ENCODE measurements at places on chromosomes 2 and 18.
A peak's percentile ranks its signal among the peaks of the same experiment; 100 is the strongest.

- DNase-seq = no peak
Measured at GRCh38 chr2:106038601-106039375, 155.3 kb downstream of the UXS1 start.

DNA sequence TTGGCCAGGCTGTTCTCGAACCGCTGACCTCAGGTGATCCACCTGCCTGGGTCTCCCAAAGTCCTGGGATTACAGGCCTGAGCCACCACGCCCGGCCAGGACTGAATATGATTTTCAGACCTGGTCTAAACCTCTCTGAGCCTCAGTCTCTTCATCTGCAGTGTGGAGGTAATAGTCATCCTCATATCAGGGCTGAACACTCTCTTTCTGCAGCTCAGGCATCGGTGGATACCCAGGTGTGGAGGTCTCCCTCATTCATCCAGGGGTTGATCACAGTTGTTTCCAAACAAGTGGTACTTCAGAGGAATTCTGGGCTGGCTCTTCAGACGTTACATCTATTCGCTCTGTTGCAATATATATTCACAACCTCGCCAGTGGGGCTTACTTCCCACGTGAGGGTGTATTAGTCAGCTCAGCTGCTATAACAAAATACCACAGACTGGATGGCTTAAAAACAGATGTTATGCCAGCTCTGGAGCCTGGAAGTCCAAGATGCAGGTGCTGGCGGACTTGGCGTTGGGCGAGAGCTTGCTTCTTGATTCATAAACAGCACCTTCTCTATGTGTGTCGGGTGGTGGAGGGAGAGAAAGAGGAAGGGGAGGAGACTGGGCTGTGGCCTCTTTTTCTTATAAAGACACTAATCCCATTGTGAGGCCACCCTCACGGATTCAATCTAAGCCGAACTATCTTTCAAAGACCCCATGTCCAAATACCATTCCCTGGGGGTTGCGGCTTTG, 2.9 kb upstream of the MBP start:
- no peak for DNase-seq

- no peak for DNase-seq
Measured at GRCh38 chr2:102618452-102619413, 620 bp upstream of the SLC9A2 start.

DNA sequence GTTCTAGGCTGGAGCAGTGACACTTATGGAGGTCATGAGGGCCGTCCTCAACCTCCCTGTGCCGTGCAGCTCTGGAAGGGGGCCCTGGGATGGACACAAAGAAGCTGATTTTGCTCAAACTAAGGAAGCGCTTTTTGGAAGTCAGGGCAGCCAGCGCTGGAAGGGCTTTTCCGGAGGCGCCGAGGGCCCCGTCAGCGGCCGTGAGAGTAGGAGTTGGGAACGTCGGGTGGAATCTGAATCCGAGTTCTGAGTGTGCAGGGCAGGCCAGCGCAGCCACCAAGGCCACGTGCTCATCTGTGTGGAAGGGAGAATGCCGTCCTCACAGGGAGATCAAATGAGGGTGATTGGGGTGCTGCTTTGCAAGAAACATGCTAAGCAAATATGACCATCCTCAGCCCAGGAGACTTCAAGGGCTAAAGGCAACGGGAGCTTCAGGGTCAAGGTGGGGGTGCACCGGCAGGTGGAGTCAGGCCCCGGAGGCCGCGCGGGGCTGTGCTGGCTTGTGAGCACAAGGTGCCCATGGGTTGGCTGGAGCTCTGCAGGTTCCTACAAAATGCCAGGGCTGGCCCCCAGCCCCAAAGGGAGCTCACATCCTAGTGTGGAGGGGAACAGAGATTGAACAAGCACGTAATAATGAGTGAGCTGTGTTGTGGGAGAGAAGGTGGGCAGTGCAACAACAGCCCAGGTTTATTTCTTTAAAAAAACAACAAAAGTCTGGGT, 70.4 kb upstream of the HPCAL1 start:
- DNase-seq = no peak

- DNase-seq = no peak
Measured at GRCh38 chr2:112256654-112257053, 1.8 kb upstream of the ZC3H8 start.

DNA sequence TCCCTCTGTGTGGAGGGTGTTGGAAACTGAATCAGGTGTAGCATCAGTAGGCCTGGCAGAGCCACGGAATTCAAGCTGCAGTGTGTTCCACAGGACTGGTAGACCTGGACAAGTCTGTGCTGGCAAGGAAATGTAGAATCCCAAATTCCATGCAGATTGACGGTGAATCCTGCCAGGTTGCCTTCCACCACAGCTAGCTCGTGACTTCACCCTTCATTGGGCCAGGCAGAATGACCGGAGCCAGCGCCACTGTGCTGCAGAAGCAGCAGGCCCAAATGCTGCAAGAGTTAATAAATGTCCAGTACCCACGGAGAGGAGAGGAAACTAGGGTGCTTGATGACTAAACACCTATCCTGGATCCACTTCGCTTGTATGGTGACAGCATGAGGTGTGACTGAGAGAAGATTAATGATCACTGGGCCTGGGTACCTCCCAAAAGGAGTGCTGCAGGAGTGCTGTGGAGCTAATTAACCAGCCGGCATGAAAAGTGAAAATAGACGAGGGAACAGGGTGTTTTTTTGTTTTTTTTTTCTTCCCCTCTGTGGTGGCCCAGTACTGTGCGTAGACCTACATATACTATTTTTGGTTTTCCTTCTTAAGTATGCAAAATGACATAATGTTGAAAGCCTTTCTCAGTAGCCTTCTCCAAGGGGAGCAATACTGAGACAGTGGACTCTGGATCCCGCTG, 122.2 kb downstream of the TANC1 start:
- no peak for DNase-seq

DNA sequence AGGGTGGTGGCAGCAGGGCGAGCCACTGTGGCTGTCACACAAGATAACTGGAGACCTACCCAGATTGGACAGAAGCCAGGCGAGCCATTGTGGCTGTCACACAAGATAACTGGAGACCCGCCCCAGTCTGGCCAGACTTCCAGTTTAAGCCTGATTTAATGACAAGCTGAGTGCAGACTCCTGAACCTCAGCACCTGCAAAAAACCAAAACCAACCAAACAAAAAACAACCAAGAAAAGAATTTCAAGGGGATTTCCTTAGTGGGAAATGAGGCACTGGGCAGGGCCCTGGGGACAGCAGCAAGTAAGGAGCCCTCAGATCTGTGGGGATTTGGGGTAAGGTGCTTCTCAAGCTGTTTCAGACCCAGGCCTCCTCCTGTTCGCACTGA, 95.2 kb upstream of the BOD1L2 start:
- no peak for DNase-seq

- peak; percentile 68 for DNase-seq
Measured at GRCh38 chr2:33022989-33023727, 76.4 kb downstream of the LTBP1 start.

DNA sequence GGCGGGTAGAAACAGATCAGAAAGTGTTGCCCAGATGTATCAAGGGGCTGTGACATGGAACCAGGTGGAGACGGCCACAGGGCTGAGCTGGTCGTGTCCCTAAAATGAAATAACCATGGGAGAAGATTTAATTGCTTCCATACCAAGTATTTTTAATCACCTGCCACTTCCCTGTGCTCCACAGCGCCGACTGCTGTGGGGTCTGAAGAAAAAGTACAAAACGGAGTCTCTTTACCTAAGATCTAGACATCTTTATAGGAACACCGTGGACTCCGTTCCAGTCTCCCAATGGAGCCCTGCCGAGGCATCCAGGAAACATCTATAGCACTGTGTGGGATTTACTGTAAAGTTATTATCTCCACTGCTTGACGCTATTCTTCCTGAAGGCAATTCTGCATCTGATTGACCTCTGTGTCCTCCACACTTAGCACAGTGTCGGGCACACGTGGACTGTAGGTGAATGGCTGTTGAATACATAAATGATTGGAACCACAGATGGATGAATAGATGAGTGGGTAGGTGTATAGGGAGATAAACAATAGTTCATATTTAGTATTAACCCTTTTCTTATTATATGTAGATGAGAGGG, 21.6 kb upstream of the GYPC start:
- DNase-seq = no peak

GRCh38 chr2:221676566-221677172, 104.6 kb upstream of the EPHA4 start:
- no peak for DNase-seq

- DNase-seq = peak; percentile 76
Measured at GRCh38 chr18:35355140-35355618, 11.0 kb upstream of the ZNF24 start.

DNA sequence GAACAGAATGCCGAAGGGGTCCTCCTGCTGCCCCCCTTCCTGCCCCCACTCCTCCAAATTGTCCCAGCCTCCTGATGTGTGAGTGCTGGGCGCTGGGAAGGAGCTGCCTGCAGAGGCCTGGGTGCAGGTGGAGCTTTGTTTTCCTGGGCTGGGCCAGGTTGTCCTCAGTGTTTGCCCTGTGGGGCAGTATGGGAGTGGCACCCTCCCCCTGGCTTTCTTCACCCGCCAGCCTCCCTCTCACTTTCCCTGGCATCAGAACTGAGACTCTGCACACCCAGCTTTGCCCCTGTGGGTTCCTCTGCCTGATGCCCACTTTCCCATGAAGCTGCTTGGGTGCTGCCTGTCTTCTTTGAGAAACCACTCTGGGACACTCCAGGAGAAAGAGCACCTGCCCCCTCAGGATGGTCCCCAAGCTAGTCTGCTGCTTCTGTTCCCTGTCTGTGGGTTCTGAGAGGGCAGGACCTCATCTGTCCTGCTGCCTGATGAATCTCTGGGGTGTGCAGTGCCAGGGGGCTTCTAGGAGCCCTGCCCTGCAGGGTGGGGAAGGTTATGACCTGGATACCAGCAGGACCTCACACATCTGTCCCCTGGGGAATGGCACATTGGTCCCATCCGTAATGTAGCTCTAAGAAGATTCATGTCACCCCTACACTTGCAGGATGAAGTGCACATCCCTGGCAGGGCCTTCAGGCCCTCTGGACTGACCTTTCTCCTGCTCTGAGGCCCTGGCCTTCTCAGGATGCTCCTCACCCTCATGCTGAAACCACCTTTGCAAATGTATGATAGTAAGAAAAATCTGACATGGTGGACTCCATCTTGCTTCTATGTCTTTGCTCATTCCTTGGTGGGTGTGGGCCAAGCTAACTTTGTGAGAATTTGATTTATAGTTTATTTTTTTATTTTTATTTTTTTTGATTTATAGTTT, 146.8 kb upstream of the HS6ST1 start:
- DNase-seq = no peak

- DNase-seq = no peak
Measured at GRCh38 chr18:12895626-12896025, 11.6 kb upstream of the PTPN2 start.

GRCh38 chr2:3535467-3535793, 16.1 kb upstream of the ADI1 start:
- DNase-seq = no peak

DNA sequence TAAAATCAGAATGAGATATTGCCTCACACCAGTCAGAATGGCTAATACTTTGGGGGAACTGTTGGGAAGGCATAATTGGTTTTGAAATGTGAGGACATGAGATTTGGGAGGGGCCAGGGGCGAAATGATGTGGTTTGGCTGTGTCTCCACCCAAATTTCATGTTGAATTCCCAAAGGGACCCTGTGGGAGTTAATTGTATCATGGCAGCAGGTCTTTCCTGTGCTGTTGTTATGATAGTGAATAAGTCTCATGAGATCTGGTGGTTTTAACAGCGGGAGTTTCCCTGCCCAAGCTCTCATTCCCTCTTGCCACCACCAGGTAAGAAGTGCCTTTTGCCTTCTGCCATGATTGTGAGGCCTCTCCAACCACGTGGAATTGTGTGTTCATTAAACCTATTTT, 59.6 kb downstream of the CSRNP3 start:
- peak; percentile 2 for DNase-seq

GRCh38 chr18:8584798-8585197, 24.4 kb upstream of the RAB12 start:
- DNase-seq = no peak

DNA sequence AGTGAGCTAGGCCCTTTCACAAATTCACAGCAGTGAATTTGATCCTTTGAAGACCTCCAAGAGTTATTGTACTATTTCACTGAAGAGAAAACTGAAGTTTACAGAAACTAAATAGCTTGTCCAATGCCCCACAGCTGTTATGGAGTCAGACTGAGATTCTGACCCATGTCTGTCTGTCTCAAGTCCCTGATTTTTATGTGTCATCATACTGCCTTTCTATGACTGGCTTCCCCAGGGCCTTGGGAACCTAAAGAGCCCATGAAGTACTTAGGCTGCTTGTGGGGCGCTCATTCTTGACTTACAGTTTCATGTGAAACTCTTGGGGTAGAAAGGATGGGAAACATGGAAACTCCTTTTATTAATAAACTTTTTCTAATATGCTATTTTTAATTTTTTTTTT, 107.7 kb downstream of the ATL2 start:
- DNase-seq = no peak

- DNase-seq = no peak
Measured at GRCh38 chr2:238965371-238966071, 117.6 kb downstream of the TWIST2 start.

GRCh38 chr18:74290794-74291471, 830 bp downstream of the CYB5A start:
- DNase-seq = no peak

GRCh38 chr2:45220227-45220626, 211.0 kb upstream of the SIX2 start:
- DNase-seq = no peak

DNA sequence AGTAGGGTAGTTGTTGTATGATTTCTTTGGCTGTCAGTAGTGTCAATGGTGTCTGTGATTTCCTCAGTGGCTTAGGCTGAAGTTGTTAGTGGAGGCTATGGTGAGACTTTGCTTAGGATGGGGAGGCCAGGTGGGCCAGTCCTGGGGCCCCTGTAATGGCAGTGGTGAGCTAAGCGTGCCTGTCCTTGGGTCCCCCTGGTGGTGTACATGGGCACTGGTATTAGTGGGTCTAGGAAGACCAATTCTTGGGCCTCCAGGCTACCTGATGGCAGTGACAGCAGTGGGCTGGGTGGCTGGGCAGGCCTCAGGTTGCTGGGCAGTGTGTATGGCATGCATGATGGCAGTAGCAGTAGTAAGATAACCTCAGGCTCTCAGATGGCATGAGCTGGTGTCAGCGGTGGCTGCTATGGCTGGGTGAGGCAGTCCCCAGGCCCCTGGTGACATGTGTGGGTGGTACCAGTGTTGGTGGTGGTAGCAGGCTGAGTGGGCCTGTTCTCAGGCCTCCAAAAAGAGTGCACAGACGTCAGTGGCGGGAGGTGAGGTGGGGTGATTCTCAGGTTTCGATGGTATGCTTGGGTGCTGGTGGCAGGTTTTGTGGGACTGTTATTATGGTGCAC, 103.2 kb downstream of the KLHL14 start:
- DNase-seq = no peak

GRCh38 chr2:215409331-215410127, 26.3 kb downstream of the FN1 start:
- no peak for DNase-seq

GRCh38 chr2:143901185-143901842, 618.6 kb downstream of the ZEB2 start:
- DNase-seq = peak; percentile 76

DNA sequence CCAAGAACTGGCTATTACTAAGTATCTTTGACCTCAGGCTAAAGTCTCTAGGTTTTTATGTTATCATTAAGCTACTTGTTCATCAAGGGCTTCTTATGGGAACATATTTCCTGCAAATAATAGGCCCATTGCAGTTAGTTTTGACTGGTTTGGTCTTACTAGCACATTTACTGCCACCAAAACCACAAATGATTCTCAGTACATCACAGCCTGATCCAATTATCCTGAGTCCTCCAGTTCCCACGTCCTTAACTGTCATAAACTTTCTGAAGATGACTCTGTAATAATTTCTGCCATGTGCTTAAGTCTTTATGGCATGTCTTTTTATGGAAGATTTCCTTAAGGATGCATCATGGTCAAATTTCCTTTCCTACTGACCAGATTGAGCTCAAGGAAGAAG, 123.3 kb upstream of the TANK start:
- no peak for DNase-seq
